ENCODE measurements at places on chromosomes 6 and 20.

DNA sequence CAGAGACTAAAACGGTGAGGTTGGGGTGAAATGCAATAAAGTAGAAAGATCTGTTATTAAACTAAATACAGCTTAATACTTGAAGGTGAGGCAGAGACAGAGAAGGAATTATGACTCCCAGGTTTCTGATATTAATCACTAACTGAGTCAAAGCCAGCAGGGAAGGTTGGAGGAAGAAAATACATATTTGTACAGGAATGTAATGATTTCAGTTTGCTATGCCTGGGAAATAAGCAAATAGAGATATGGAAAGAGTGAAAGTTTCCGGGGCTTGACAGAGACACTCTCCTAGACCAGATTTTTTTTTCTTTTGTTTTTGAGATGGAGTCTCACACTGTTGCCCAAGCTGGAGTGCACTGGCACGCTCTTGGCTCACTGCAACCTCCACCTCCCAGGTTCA, 76.8 kb downstream of the PTPRK start:
- no peak for DNase-seq

GRCh38 chr6:160679402-160679769, 15.3 kb upstream of the LPA start:
- DNase-seq = no peak

- no peak for DNase-seq
Observed at GRCh38 chr6:11853678-11854407, 75.2 kb upstream of the ADTRP start.

DNA sequence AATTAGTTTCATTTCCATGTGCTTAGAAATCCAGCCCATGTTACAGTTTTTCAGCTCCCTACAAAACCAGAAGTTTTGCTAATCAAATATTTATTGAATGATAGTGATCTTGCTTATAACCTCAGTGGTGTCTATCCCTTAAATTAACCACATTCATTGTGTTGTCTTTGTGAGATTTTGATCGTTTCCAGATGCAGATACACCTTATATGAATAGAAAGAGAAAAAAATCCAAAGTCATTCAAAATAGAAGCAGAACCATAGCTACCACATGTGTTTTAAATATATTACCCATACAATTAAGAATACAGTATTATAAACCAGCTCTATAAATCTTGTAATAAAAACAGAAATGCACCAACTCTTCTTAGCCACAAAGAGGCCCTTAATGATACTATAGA, 60.6 kb upstream of the RREB1 start:
- DNase-seq = no peak

GRCh38 chr20:17226410-17227218, at the start of gene PCSK2:
Gene PCSK2, plus strand, starts transcription at chr20:17227040. Its CDS starts 266 bp downstream, at chr20:17227306.
- DNase-seq = peak; percentile 14

DNA sequence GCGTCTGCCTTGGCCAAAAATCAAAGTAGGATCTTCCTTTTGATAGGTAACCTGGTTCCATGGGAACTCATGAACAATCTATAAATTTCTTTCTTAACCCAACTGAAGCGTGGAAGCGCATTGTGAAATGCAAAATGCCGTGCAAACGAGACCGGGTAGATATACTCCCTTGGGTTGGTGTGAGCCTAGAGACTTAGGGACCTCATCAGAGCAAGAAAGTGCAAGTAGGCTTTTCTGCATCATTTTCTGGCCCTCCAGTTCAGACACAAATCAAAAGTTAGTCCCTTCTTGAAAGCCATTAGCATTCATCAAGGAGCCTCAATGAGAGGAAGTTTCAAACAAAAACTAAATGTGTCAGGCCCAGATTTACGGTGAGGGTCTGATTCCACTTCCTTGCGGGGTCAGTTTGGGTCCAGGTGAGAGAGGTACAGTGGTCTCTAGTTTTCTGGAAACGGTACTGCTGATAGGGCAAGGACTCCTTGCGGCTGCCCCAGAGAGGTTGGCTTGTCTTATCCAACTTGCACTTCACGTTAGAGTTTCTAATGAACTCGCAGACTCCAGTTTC, 5.3 kb upstream of the ZNF184 start:
- peak; percentile 29 for DNase-seq

GRCh38 chr6:158143700-158144099, 24.4 kb downstream of the SERAC1 start:
- peak; percentile 29 for DNase-seq

DNA sequence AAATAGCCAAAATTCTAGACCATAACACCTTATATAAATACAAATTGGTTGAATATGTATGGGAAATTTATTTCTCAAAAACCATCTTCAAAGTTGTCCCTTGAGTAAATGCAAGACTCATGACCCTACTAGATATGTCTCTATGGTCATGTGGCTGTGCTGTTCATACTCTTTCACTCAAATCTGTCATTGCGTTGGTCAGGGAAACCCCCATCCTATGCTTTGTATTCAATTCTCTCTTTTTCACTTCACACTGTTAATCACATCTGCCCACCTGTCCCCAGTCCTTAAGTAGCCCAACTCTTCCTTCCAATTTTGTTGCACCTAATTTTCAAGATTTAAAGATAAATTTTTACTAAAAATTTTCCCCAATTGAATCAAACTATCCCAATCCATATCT, 51.0 kb downstream of the RPS12 start:
- DNase-seq = no peak

- DNase-seq = no peak
Observed at GRCh38 chr6:22732176-22732970, 163.0 kb downstream of the HDGFL1 start.

- no peak for DNase-seq
Observed at GRCh38 chr6:46287681-46288080, 116.9 kb upstream of the ENPP5 start.

- DNase-seq = no peak
Observed at GRCh38 chr6:13256266-13257001, 71.9 kb downstream of the TBC1D7 start.

DNA sequence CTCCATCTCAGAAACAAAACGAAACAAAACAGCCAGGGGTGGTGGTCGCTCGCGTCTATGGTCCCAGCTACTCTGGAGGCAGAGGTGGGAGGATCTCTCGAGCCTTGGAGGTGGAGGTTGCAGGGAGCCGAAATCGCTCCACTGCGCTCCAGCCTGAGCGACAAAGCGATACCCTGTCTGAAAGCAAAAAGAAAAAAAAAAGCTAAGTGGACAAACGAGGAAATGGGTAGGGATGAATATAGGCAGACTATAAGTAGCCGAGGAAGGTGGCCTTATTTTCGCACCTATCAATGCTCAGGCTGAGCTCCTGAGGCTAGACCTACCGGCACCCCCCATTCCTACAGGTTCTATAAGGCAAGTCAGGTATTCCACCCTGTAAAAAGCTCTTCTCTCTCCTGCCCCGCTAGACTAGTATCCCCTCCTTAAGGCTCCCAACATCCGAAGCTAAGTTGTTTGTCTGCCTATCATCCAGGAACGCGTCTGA, 650 bp upstream of the CASP8AP2 start:
- DNase-seq = peak; percentile 18

DNA sequence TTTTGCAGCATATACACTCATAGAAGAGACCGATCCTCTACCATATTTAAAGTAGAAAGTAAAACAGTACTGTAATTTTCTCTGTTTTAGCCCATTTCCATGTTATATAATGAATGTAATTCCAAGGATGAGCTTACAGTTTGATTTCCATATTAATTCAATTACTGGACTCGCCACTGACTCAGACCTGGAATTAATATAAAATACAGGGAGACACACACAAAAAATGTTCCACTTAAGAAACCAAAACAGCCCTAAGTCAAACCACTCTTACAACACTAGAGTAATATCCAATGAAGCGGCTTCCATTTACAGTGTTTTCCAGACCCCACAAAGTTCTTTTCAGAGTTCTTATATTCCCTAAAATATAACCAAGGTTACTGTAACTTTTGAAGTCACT, 110.6 kb downstream of the BACH2 start:
- no peak for DNase-seq

DNA sequence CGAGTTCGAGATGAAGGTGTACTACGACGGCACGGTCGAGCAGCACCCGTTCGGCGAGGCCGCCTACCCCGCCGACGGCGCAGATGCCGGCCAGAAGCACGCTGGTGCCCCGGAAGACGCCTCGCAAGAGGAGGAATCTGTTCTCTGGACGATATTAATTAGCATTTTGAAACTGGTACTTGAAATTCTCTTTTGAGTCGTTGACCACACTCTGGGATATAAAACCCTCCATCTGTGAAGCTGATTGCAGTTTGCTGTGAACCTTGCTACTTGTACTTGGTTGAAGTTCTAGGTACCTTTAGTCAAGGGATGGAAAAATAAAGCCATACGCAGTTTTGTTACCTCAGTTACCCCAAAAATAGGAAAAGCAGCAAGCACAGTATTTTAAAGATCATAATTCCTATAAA, 917 bp downstream of the C6orf120 start:
- no peak for DNase-seq

DNA sequence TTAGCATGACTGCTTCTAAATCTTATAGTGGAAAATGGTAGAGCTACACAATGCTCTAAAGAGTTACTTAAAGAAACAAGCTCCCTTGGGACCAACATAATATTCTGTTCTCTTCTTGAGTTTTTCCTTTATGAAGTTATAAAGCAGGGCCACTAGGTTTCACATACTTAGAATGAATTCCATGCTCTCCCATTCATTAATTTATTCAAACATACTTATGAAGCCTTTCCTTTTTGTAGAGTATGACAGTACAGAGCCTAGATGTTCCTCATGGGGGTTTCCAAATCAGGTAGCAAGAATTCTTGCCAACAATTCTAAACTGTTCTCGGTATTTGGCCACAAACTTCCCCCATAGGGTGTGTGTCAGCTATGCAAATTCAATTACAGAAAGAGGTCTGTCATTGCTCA, 20.6 kb upstream of the FABP7 start:
- DNase-seq = no peak

DNA sequence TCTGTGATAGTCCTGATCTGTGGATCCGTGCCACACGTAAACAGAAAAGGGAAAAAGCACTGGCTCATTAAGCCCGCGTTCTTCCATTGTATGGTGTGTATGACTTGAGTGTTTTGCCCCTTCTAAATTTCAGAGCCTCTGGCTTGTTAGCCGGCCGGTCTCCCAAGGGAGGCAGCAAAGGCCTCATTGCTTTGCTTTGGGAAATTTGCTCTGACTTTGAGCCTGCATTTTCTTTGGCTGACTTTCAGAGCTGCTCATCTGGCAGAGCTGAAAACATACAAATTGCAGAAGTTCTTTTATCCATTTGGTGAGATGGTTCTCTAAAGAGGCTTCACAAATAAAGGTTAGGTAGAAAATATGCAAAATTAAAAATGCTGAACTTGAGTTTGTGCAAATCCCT, 123.0 kb downstream of the UTRN start:
- DNase-seq = no peak

- DNase-seq = no peak
Observed at GRCh38 chr6:161354276-161354840, 80.5 kb upstream of the AGPAT4 start.

DNA sequence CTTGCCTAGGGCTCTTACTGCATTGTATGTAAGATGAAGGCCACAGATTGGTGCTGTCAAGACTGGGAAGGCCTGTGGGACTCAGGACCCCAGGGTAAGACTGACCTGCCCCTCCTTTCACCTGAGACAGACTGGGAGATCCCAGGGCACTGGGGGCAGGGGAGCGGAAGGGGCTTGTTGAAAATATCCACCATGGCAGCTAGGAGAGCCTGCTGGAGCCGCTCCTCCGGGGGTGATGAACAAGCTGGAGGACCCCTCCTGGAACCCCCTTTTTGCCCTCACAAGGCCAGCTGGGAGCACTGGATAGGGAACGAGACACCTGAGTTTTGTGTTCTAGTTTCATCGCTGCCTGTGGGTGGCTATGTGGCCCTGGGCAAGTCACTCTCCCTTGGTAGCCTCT, 9.2 kb upstream of the SDCBP2 start:
- DNase-seq = no peak

DNA sequence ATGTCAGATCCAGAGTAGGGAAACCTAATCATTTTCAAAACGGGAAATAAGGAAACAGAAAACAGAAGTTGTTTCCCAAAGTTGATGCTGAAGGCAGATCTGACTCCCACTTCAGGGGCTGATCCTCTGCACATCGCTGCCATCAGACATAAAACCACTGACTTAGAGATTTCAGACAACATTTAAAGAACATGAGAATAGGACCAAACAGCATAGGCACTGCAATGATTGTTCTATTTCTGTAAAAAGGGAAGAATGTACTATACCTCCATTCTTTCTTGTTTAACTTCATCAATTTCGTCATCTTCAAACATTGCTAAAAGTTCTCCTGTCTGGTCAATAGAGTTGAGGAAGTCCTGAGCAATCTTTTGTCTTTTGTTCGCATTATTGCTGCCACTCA, 324.7 kb upstream of the RUNX2 start:
- DNase-seq = no peak

- DNase-seq = no peak
Observed at GRCh38 chr6:71531841-71532240, 243.2 kb downstream of the OGFRL1 start.

DNA sequence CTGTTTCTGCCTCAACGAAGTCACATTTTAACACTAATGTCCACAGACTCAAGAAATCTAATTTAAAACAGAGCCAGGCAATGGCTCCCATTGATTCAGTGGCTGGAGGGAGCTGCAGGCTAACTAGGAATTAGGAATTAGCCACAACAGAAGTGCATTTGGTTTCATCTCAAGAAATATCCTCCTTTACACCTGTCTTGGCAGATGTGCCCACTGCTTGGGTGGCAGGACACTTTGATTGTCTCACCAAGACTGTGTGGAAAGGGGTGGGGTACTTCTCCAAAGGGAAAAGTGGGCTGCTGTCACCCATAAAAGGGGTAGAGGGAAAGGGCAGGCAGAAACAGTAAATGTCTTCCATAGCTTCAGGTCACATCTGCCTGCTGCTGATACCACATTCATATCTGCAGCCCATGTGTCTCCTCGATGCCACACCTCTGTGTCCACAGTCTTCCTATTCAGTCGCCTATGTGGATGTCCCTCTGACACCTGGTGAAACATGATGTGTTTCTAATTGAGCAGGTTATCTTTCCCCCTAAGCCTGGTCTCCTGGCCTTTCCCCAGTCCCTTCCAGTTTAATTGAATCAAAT, 10.9 kb upstream of the OSER1 start:
- no peak for DNase-seq

DNA sequence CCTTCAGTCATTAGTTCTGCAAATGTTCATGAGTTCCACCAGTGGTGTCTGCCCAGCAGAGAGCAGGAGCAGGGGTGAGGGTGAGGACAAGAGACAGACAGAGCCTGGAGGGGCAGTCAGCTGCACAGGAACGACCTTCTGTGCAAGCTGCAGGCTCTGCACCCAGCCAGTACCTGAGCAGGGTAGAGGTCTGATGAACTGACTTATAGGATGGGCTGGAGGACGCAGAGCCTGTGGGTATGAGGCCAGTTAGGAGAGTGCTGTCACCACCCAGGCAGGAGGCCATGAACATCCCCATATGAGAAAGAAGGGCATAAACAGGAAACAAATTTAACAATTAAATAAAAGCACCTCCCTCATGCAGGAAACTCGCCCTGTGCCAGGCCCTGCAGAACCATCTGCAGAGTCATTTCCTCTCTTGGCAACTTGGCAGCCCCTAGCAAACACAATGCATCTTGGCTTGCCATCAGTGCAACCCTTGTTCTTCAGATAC, 17.9 kb downstream of the C6orf15 start:
- DNase-seq = peak; percentile 92

GRCh38 chr20:56899506-56899905, 270.4 kb downstream of the TFAP2C start:
- DNase-seq = no peak

GRCh38 chr6:113857556-113858479, 673 bp downstream of the MARCKS start:
- DNase-seq = no peak
